Effector memory CD8-positive, alpha-beta T cell (primary cell): ENCODE measurements at places on chromosomes 3 and 15.

DNA sequence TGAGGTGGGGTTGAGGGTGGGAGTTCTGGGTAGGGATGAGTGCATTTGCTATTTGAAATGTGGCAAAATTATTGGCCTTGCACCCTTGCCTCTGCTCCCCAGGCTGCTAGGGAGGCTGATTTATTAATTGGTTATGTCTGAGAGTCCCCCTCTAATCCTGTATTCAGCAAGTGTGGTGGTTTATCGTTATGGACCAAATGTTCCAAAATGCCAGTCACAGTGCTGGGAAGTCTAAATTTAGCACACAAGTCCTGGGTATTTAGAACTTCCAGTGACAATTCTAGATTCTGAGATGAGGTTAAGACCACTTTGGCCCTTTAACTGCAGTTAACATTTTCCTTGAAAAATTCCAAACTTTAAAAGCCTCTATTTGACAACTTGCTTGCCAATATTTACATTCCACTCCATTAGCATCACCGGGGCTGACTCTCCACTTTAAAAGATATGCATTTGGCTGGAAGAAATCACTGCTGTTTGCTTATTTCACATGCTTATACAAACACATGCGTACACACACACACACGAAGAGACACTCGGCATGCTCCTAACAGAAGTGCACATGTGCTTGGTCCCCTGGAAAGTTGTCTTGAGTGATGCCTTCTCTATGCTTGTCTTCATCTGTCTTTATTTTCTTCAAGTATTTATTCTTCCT, 247.7 kb downstream of the IL20RB start:
- DNase-seq = no peak

GRCh38 chr3:139110072-139110830, 65.6 kb upstream of the PRR23C start:
- no peak for DNase-seq

DNA sequence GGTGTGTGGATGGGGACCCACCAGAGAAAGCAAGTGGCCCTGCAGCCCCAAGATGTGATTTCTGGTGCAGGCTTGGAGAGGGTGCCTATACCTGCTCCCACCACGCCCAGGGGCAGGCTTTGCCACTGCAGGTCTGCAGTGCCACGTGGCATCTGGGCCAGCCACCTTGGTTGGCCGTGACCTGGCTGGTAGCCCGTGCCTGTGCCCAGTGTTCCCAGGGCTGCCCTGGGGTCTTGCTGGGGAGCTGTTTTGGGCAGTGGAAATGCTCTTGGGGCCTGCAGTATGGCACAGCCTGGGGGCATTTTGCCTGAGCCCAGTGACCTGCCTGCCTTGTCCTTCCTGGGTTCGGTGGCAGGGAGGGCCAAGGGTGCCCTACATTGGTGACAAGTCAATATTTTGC, 203.4 kb downstream of the UBE3A start:
- no peak for DNase-seq

DNA sequence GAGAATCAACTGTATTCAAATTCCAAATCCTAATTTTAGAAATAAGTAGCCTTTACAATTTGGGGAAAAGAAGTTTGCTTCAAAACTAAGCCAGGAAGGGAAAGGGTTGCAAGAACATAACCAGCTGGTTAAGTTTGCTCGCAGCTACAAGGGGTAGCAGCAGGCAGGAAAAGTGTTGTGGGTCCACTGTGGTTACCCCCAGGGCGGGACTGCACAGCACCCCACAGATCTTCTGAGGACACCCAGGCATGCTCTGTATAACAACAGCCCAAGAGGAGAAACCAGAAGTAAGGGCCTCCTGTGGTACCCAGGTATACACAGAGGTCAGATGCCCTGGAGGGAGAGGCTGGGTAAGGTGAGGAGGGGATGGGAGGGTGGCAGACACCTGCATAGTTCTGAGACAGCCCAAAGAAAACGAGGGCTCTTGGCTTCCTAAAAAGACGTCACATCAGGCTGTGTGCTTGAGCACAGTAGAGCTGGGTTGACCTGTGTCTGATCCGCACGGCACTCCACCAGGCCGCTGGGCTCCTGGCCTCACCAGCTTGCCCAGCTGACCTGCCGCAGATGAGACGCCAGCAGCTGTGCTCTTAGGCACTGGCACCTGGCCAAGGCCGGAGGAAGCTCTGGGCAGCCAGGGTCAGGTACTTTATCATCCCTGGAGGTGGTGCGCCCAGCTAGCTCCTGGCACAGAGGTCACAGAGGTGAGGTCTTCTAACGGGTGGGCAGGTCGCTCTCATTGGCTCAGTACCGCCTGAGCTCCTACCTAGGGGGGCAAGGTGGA, 81.8 kb upstream of the SNRPA1 start:
- DNase-seq = no peak
